ENCODE measurements at places on chromosomes 1 and 21.
A peak's percentile ranks its signal among the peaks of the same experiment; 100 is the strongest.

- DNase-seq = peak; percentile 16
Measured at GRCh38 chr21:30044447-30045064, 104.8 kb upstream of the GRIK1 start.

- no peak for DNase-seq
Measured at GRCh38 chr1:202167708-202168415, 7.5 kb upstream of the PTPN7 start.

- no peak for DNase-seq
Measured at GRCh38 chr1:89546082-89546889, 21.7 kb downstream of the LRRC8B start.

- DNase-seq = no peak
Measured at GRCh38 chr1:221736714-221737113, 5.2 kb downstream of the DUSP10 start.

DNA sequence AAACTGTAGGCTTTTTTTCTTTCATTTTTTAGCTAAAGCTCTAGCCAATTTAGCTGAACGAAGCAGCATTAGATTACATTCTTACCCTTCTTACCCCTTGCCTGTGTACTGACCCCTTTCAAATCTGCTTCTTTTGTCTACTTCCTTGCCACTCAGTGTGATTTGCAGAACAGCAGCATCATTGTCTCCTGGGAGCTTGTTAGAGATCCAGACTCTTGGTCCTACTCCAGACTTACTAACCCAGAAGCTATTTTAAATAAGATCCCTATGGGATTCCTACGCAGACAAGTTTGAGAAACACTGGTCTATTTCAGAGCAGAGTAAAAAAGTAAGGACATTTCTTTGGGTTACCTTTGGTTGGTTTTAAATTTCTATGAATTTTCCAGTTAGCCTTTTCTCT lies 13.8 kb downstream of the LRRC39 start:
- no peak for DNase-seq

Measured in stimulated activated CD4-positive, alpha-beta T cell treated with anti-CD3 and anti-CD28 coated beads, Interleukin-2, amount 100 ng/mL, for 48 hours (primary cell).